HT1080 (cell line): ENCODE measurements at places on chromosomes 1 and 21.

GRCh38 chr21:46184625-46185555 lies 631 bp upstream of the SPATC1L start:
- peak; percentile 83 for DNase-seq

- no peak for DNase-seq
Observed at GRCh38 chr1:66373157-66373591, 160.8 kb upstream of the SGIP1 start.

DNA sequence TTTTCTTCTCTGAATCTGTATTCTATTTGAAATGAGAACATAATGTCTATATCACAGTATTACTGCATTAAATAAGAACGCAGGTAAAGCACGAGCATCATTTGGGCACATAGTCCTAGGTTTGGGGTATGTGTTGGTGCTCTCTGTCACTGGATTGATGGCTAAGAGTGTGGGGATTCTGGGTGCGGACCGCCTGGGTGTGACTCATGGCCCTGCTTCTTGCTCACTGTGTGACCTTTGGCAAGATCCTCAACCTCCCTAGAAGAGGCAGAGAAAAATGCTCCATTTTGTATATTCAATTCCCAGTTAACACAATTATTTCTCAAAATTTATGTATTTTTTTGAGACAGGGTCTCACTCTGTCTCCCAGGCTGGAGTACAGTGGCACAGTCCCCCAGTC lies 99.7 kb downstream of the LAMC2 start:
- no peak for DNase-seq

- DNase-seq, result no peak
Observed at GRCh38 chr21:27596196-27596595, 629.3 kb upstream of the ADAMTS5 start.

DNA sequence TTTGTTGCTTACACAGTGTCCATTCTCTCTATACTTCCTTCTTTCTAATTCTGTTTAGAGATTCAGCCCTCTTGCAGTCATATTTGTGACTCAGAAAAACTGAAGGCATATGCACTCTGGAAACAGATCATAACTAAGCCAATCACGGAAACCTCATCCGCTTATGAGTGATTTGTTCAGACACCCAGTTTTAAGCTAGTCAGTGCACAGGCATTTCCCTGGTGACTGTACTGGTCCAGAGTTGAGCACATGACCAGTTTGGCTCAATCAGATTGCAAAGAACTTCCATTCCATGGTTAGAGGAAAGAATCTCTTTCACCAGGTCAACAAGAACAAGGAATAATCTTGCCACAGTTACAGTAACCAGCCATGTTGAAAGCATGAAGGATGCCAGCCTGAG lies 69.2 kb upstream of the SGIP1 start:
- DNase-seq, result peak; percentile 88

- peak; percentile 93 for DNase-seq
Observed at GRCh38 chr21:45294509-45295291, 7.0 kb upstream of the POFUT2 start.

- peak; percentile 90 for DNase-seq
Observed at GRCh38 chr21:36859744-36860501, 106.5 kb downstream of the HLCS start.

DNA sequence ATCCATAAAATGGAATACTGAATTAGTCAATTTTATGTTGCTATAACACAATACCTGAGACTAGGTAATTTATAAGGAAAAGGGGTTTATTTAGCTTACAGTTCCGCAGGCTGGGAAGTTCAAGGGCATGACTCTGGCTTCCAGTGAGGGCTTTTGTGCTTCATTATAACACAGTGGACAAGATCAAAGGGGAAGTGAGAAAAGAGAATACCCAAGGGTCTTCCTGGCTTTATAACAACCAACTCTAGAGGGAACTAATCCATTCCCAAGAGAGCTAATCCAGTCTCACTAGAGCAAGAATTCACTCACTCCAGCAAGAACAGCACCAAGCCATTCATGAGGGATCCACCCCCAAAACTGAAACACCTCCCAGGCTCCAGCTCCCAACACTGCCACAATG lies 3.1 kb downstream of the KIFAP3 start:
- DNase-seq, result no peak

- no peak for DNase-seq
Observed at GRCh38 chr1:202252271-202252670, 58.7 kb downstream of the LGR6 start.

GRCh38 chr1:107817935-107818334 lies 147.0 kb downstream of the VAV3 start:
- no peak for DNase-seq

GRCh38 chr1:78003882-78004718 lies 639 bp upstream of the DNAJB4 start:
- DNase-seq, result peak; percentile 89

- DNase-seq, result no peak
Observed at GRCh38 chr21:33802481-33802880, 113.1 kb downstream of the ATP5PO start.

GRCh38 chr21:44965251-44966022 lies 25.6 kb downstream of the SLX9 start:
- peak; percentile 31 for DNase-seq

- DNase-seq, result no peak
Observed at GRCh38 chr1:10677491-10678391, 118.7 kb downstream of the CASZ1 start.

DNA sequence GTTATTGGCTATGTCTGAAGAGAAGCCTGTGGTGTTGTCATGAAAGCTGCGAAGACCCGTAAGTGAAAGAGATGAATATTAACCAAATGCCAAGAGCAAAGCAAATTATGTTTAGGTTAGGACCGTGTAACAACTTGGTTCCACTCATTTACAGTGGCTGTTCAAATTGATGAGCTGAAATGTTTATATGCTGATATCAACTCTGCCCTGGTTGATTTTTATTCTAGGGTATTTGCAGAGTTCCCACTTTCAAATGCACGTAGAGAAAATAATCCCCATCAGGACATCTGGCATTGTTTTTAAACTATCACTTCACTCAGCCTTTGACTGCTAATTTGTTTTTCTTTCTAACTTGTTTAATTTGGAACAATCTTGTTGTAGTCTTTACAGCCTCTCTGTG lies 581.6 kb upstream of the ADAMTS5 start:
- no peak for DNase-seq

DNA sequence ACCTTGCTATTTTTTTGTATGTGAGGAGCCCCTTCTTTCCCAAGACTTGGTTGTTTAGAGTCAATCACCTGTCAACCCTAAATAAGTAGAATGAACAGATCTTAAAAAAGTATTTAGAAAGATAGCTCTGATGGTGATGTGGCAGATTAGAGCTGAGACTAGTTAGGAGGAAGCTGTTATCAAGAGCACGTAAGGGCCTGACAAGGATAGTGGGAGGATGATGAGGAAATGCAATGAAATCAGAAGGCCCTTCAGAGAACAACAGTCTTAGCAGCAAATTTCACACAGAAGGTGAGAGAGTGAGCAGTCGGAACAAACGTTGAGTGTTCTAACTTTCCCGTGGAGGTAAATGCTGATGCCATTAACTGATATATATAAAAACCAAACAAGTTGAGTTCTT lies 15.9 kb upstream of the S1PR1 start:
- no peak for DNase-seq

GRCh38 chr1:234610061-234610665 lies at the start of gene IRF2BP2:
TSS of gene IRF2BP2 (minus strand) at chr1:234610178. CDS start at chr1:234609494, 684 bp downstream.
- DNase-seq, result peak; percentile 61

GRCh38 chr1:45141247-45142003 lies 65.0 kb downstream of the ZSWIM5 start:
- DNase-seq, result no peak
